ENCODE measurements at places on chromosomes 7 and 10.

DNA sequence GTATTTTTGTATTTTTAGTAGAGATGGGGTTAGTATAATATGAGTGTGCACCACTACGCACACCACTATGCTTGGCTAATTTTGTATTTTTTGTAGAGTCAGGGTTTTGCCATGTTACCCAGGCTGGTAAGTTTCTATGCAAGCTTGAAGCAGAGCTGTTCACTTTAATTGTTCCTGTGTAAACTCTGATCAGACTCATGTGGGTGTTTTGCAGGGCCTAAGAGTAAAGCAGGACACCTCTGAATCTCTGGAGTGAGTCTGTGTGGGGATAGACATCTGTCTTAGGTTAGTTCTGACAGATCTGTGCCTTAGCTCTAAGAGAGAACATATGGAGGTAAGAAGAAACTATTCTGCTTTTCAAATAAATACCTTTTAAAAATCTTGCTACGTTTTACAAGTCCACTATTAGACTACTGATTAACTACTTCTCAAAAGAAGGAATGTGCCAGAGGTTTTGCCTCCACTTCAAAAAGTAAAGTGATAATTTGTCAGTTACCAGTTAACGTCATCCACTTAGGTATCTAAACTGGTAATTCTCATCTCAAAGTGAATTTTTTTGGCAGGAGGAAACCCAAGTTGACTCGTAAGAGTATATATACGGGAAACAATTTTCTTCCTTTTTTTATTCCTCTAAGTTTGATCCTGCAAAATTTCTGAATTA, 1.1 kb downstream of the COL17A1 start:
- DNase-seq, result no peak

- peak; percentile 12 for DNase-seq
These were observed at the start of gene RAPGEF5 for GRCh38 chr7:22356701-22357310. TSS of gene RAPGEF5 (minus strand) at chr7:22357154. CDS start at chr7:22357060, 94 bp downstream.

DNA sequence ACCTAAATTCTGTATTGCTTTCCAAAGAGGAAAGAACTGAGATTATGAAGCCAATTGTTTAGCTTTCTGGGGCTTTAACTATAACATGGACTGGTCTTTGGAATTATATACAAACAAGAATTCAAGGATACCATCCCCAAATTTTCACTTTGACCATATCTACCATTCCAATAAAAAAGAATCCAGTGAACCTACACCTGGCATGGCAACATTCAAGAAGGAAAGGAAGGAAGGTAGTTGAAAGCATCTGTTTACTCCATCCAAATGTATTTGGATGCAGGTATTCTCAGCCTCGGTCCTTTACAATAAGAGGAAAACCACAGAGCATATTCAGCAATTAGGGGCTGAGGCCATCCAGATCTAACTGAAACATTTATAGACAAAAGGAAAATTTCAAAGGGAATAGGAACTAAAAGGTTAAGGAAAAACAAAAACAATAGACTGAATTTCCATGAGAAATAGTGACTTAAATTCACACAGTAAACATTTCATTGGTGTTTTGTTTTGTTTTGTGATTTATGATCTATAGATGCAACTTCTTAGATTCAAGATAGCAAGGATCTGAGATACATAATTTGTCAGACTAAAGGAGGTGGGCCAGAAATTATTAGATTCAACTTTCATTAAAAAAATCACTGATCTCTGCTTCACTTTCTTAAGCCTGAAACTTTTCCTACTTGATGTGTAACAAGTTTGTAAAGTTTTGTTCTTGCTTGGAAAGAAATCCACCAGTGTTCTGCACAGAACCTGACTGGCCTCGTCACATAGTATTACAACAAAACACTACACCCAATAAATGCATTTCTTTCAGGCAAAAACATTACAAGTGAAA, 12.7 kb downstream of the SKIDA1 start:
- DNase-seq, result no peak

DNA sequence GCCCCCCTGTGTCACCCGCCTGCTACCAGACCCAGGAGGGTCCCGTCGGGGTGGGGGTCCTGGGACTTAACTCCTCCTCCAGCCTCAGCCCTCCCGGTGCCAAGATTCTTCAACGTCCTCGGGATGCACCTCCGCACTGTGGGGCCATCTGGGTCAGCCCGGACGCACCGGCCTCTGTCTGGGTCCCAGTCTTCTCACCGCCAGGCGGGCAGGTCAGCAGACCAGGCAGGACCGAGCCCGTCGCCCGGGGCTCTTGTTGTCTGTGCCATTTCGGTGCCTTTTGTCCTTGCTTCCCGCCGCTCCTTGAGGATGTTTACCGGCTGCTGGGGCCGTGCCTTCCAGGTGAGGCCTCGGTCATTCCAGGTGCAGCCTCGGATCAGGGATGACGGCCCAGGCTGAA, 32.1 kb upstream of the PSMG3 start:
- DNase-seq, result no peak

GRCh38 chr10:33791272-33791660, 456.8 kb upstream of the NRP1 start:
- no peak for DNase-seq

DNA sequence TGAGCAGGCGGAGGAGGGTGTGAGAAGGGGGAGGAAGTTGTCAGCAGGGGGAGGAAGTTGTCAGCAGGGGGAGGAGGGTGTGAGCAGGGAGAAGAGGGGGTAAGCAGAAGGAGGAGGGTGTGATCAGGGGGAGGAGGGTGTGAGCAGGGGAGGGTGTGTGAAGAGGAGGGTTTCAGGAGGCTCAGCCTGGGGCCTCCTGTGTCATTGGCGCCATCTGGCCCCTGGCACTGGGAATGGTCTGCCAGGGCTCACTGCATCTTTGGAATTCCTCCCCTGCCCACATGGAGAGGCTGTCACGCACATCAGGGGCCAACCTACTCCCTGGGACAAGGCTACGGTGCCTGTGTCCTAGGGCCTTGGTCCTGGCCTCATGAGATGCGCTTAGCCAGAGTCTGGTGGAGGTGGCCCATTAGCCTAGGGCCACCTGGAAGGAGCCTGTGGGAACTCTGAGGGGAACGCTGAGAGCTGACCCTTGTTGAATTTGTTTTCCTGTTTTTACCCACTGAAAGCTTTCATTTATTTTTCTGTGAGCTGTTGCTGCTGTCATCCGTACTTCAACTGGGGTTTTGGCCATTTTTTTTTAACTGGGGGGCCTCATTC, 18.0 kb downstream of the CAMK2B start:
- no peak for DNase-seq

DNA sequence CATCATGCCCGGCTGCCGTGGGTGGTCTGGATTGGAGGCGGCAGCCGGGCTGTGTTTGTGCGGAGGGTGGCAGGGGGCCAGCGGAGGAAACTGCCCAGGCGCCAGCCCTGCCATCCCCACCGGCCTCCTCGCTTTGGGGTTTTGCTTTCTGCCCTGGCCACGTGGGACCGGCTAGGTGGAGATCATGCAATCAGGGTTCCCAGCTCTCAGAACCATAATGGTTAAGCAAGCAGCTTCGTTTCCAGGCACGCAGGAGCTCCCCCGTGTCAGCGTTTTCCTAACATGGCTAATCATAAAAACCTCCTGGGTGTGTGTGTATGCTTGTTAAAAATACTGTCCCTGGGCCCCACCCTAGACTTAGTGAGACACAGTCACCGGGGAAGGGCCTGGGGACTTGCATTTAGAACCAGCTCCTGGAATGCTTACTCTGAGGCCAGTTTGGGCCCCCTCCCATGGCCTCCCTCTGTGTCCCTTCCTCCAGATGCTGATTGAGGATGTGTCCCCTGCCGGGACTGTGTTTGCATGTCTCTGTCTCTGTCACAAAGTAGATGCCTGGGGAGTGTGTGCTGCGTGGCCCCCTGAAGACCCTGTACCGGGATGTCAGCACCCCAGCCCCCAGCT, 119.3 kb downstream of the CUX1 start:
- DNase-seq, result no peak

DNA sequence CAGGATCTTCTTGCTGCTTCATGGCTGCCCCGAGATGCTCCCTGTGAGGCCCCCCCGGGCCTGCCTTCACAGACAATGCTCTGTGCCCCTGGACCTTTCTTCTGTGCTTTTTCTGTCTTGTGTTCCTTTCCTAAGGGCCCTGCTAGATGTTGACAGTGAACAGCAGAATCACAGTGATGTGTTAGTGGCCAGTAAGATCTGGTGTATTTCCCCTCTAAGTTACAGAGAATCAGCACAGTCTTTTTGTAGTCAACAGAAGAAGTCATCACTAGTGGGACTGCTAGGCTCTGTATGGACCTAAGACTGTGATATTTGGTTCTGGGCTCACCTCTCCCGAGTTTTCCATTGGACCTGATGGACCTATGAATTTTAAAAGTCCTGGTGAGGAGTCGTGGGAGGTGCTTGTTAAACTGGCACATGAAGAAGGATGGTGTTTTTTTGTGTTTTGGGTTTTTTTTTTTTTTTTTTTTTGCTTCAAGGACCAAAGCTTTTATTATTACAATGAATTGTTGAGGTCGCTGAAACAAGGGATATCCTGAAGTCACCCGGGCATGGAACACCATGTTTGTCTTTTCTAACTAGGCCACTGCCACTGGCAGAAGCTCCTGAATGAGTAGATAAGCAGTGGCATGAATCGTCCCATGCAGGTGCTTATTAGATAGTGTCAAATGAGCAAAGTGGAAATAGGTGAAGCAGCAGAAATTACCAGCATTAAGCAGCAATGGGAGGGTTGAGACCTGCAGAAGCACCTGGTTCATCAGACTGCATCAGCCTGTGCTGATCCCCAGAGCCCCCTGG, 194.8 kb downstream of the CELF2 start:
- DNase-seq, result no peak

DNA sequence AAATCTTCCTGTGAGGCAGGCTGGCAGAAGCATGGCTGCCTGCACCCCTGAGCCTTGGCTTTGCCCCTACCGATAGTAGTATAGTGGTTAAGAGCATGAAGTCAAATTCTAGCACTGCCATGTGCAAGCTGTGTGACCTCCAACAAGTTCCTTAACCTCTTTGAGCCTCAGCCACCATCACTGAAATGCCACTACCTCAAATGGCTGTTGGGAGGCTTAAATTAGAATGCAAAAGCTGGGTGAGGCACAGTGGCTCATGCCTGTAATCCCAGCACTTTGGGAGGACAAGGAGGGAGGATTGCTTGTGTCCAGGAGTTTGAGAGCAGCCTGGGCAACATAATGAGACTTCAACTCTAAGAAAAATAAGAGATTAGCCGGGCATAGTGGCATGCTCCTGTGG, 8.4 kb downstream of the SFRP5 start:
- DNase-seq, result no peak

GRCh38 chr7:82019551-82020475, 250.0 kb upstream of the HGF start:
- DNase-seq, result no peak

DNA sequence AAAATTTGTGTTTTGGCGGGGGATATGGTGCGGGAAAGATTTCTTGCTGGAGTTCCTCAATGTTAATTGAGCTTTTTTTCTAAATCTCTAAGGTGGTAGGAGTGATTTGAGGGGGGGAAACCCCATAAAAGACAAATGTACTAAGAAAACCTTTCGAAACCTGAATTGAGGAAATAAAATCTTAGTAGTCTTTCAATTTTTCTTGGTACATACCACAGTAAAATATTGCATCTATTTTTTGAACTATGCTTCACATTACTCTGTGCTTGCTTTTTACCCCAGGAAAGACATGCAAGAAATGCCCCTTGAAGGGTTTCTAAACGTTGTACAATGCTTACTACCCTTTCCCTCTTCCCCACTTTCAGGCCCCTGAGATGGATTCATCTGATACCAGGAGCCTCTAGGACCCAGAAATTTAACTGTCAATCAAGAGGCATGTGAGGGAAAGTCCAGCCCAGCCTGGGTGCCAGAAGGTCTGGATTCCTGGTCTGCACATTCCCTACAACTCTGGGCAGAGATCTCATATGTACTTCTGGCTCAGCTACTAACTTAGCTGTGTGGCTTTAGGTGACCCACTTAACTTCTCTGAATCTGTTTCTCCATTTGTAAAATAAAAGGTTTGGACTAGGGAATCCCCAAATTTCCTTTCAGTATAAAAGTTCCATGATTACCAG, 5.8 kb upstream of the PDCD4 start:
- no peak for DNase-seq

- no peak for DNase-seq
These were observed 56.9 kb upstream of the NPY start for GRCh38 chr7:24227068-24227467.

DNA sequence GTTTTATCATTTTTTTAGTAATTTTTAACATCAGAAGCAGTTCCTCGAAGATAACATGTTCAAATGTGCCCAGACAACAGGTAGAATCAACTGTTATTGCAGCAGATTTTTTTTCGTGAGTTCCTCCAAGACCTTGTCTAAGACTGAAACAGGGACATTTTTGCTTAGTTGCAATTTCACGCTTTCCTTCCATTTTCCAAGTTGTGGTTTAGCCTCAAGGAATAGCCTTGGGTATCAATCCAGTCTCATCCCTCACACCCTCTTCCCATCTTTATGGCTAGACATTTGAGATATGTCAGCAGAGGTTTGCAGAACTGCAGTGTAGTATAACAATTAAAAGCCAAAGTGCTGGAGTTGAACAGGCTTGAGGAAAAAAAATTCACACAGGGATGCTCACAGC, 152.5 kb downstream of the SORCS1 start:
- no peak for DNase-seq

GRCh38 chr10:122647383-122647968, 52.2 kb downstream of the C10orf120 start:
- DNase-seq, result no peak

- DNase-seq, result no peak
These were observed 25.4 kb downstream of the TTYH3 start for GRCh38 chr7:2657208-2657607.

DNA sequence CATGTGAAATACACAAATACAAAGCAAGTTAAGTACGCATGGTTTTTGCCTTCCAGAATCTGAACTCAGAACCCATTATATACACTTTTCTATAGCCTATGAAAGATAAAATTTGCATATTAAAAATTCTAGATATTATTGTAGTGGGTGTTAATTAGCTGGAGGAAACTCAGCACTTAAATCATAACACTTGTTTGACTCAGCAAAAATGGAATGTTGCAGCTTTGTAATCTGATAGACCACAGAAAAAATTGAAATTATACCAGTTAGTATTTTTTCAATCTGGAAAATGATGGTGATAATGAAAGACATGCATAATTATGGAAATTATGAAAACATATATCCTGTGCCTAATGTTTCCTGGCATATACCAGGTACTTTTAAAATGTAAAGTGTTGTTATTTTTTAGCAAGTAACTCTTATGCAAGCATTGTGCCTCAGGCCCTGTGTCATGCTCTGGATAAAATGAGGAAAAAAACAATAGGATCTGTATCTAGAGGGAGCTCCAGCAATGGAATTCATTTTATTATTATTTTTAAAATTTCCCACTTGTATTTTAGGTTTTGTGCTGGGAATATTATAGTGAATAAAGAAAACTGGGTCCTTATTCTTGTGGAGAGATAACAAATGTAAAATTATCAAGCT, 490.4 kb upstream of the SEMA3A start:
- no peak for DNase-seq

GRCh38 chr7:53110425-53110824, 75.0 kb downstream of the POM121L12 start:
- DNase-seq, result no peak

DNA sequence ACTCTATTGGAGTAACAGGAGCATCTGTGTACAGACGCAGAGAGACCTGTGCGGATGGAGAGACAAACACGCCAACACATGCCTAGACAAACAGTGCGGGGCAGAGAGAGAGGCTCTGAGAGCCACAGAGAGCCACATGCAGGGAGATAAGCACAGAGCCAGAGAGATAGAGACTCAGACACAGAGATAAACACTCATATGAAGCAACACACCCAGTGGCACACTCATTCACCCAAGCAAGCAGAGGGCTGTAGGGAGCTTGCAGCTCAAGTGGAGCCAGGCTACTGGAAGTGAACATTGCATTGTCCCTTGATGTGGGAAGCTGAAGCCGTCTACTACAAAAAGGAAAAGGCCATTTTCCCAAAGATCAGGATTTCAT, 46.6 kb upstream of the PODXL start:
- DNase-seq, result no peak

- peak; percentile 92 for DNase-seq
These were observed 1.3 kb upstream of the KMT2E start for GRCh38 chr7:105012503-105013220.

All from T1000 (cell line).